ENCODE measurements at places on chromosomes 3 and 15.

DNA sequence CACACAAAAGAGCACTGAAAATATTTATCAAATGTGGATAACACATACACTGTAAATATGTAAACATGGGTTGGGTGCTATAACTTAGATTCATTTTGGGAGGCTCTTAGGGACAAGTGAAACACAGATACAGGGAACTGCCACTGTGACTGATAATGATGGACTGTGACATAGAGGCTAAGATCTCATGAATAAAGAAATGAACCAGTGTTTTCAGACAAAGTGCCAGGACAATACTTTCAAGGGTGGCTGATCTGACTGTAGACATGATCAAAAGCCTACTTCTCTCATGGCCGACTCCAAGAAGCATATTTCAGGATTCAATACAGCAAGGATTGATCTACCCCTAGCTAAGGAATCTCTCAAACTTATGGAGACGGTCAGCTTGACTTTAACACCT, 353.8 kb downstream of the FGF12 start:
- no peak for DNase-seq

GRCh38 chr3:25885544-25885943, 95.7 kb downstream of the OXSM start:
- no peak for DNase-seq

DNA sequence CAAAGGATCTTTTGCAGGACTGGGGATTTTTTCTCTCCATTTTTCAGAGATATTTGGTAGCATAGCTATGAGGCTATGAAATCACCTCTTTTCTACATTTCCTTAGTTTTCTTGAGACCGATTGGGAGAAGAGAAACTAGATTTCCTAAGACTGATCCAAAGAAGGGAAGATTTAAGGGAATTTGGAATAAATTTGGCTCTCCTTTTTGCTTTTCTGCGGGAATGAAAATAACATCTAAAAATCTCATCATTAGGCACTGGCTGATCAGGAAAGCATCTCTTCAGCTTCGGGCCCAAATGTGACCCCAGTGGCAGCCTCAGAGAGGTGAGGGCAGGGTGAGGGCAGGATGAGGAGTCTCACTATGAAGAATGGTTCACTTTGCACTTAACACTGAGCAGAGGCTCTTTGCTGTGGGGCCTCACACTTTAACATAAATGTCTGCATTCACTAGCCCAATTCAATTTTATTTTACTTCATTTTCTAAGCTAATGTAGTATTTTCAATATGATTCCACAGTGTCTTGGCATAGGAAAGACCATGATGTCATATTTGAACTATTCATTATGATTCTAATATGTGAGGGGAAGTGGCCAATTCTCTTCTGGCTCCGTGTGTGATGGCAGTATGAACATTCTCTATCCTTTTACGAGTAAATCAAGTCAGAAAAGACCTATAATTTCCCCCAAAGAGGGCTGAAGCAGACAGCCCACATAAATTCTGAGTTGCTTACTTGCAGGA, 193.2 kb downstream of the MEX3B start:
- no peak for DNase-seq

GRCh38 chr3:62940771-62941563, 65.8 kb upstream of the CADPS start:
- no peak for DNase-seq

DNA sequence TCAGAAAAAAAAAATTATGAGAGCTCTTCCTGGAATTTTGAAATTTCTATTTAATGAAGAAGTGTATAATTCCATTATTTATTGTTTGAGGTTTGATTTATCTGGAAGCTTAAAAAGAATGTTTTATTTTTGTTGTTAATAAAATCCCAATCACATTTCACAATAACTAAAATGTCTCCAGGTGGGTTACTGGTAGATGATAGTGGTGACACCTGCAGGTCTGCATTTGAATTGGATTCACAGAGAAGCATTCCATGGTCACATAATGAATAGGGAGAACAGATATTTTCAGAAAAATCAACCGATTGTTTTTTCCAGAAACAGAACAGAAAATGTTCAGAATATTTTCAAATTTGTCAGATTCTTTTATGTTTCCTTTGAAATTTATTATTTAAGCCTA, 48.3 kb downstream of the ASB7 start:
- DNase-seq: no peak

- DNase-seq: no peak
Observed at GRCh38 chr3:20645340-20645739, 459.3 kb upstream of the SGO1 start.

GRCh38 chr3:112799946-112800345, 46.7 kb downstream of the CD200R1L start:
- no peak for DNase-seq

DNA sequence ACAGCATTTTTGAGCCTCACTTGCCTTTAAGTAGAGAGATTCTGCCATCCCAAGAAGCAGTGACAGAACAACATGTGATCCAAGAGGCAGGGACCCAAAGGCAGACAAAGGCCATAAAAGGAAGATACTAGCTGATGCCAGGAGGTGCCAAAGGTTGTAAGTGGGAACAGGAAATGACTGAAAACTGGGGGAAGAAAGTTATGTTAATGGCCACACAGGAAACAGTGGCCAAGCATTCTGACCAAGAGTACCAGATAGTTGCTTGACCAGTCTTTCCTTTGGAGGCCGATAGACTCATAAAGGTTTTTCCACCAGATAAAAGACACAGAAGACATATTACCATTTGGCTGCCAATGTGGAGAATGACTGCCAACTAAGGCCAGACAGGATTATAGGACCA, 274.5 kb upstream of the PEX5L start:
- DNase-seq: no peak

DNA sequence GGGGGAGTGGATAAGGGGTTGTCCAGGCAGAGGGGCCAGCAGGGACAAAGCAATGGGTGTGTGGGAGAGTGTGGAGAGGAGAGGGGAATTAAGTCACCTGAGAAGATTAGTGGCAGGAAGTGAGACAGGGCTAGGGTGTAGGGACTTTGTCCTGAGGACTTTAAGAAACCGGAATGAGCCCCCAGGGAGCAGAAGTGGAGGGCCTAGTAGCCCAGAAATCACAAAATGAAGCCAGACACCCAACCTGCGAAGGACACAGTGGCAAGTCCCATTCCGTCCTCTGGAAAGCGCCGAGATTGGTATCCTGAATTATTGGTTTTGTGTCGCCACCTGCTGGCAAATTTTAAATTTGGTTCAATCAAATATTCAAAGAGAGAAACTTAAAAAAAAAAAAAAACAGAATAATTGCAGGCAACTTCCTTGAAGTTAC, 78.0 kb upstream of the SLC25A36 start:
- peak; percentile 26 for DNase-seq

- DNase-seq: no peak
Observed at GRCh38 chr15:45180648-45181436, 6.9 kb downstream of the SHF start.

GRCh38 chr3:133384331-133385027, 15.4 kb upstream of the BFSP2 start:
- DNase-seq: peak; percentile 5

DNA sequence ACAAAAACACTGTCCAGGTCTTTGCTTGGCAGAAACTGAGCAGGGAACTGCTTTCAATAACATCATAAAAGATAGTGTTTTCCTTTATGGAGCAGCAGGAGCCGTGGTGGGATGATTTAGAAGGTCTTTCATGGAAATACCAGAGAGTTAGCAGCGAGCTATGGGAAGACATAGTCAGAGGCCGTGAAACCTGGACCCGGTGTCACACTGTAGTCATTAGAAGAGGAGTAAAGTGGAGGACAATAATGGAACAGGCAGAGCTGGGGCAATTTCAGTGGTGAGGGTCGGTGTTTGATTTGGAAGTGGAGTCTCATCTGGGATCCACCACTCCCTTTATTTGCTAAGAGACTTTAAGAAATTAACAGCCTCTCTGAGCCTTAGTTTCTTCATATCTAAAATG, 57.5 kb downstream of the GHSR start:
- no peak for DNase-seq

GRCh38 chr3:50850639-50851511, 176.1 kb downstream of the DOCK3 start:
- no peak for DNase-seq

- no peak for DNase-seq
Observed at GRCh38 chr15:82140886-82141285, 95.1 kb upstream of the MEX3B start.

DNA sequence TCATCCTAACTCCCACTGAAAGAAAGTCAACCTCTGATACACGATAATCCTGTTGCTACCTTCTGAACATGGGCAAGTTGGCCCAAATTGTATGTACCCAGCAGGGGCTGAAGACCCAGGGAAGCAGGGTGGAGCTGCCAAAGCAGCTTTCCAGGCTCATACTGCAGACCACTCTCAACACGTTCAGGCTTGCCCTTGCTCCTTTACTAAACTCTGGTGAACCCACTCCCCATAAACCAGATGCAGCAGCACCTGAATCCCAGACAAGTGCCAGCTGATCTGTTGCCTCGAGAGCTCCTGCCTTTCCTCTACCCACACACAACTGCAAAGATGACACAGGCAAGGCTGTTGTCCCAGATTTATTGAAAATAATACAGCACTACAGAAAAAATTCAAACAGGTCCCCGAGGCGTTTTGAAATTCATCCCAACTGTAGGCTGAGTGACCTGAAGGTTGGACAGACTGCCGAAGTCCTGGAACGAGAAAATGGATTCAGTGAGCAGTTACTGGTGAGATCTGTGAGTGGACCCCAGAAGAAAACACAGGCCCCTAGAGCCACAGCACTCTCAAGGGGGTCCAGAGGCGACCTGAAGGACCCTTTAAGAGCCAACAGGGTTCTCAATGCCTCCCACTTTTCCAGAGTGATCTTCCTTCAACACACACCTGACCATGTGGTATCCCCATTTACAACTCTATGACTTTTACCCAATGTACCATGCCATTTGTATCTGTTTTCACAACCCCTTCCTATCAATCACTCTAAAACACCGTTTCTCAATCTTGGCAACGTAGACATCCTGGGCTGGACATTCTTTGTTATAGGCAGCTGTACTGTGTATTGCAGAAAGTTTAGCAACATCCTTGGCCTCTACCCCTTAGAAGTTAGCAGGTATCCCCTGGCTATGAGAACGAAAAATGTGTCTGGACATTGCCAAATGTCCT, 3.6 kb downstream of the RPS17 start:
- no peak for DNase-seq

- no peak for DNase-seq
Observed at GRCh38 chr15:66935688-66936087, 129.7 kb upstream of the SMAD3 start.

DNA sequence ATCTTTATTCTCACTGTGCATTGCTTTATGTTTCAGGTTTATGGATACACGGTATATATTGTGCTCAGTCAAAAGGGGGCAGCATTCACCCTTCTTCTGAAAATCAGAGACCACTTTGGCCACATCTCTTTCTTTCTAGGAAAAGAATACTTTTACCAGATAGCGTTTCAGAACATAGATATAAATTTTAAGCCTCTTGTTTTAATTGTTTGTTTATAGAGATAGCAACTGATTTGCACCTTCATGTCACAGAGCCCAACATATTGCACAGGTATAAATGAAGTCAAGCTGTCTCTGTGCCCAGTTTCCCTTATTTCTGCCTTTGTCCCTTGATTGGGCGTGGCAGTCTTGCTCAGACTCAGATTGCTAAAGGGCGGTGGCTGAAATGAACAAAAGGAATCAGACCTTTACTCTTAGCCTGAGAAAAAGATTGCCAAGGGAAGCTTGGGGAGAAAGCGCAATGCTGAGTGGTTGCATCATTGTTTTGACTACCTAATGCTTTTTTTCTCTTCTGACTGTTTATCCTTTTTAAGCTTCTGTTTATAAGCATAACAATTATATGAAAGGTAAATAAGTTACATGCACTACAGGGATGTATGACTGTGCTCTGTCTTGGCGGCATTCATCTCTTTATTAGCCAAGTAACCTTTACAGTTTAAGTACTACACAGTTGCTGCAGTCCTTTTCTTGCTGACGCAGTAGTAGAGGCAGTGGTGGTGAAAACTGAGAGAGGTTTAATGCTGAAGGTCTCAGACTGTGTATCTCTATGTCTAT, 70.8 kb upstream of the ZBTB20 start:
- DNase-seq: no peak

GRCh38 chr3:22360970-22361369, 610.0 kb upstream of the ZNF385D start:
- DNase-seq: no peak

DNA sequence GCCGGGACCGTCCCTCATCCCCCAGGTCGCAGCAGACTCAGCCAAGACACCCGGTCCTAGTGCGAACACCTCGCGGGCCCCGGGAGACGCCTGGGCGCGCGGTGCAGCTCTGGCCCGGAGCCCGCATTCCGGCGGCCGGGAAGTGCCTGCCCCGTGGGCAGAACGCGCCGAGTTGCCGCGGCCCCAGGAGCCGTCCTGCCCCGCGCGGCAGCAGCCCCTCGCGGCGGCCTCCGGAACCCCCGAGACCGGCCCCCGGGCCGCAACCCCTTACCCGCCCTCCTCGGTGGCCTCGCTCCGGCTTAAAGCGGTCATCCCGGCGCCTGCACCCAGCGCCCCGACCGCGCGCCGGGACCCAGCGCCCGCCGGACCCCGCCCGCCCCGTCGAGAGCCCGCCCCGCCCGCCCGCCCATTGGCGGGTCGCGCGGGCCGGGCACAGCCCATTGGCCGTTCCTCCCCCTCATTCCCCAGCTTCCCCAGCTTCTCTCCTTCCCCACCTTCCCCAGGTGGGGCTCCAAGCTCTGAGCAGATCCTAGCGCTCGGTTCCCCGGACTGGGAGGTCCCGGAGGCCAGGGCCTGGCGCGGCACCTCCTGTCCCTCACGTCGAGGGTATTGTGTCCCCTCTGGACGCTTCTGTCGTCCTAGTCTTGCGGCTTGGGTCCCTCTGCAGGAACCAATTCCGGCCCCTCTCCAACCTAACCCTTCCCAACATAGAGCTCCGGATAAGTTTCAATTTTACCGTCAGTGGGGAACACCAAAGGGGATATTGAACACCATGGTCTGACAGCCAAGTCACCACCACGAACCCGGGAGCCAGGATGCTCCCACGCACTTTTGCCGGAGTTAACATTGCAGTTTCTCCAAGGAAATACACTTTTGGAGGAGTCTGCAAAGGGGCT, at the start of gene GRAMD2A:
Gene GRAMD2A, minus strand, starts transcription at position 328 of the 896 bp plus-strand sequence.
- DNase-seq: no peak

- no peak for DNase-seq
Observed at GRCh38 chr15:39564972-39565665, 15.8 kb upstream of the THBS1 start.

GRCh38 chr3:54506603-54507002, 384.3 kb downstream of the CACNA2D3 start:
- no peak for DNase-seq

DNA sequence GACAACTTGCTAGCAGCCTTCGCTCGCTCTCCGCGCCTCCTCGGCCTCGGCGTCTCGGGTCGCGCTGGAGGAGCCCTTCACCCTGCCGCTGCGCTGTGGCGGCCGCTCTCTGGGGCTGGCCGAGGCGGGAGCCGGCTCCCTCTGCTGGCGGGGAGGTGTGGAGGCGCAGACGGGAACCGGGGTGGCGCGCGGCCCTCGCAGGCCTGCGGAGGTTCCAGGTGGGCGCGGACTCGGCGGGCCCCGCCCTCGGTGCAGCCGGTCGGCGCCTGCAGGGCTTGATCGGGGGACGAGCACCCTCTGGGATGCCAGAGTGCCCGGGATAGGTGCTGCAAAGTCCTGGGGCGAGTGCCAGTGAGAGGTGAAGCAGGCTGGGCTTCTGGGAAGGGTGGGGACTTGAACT, 989.9 kb downstream of the ROBO2 start:
- DNase-seq: no peak
